SJCRH30 (cell line): ENCODE measurements at places on chromosomes 4 and X. TPM values are rescaled to one million over a fixed set of nuclear protein-coding genes. Genes with fewer than 3 reads are reported as not detected.

DNA sequence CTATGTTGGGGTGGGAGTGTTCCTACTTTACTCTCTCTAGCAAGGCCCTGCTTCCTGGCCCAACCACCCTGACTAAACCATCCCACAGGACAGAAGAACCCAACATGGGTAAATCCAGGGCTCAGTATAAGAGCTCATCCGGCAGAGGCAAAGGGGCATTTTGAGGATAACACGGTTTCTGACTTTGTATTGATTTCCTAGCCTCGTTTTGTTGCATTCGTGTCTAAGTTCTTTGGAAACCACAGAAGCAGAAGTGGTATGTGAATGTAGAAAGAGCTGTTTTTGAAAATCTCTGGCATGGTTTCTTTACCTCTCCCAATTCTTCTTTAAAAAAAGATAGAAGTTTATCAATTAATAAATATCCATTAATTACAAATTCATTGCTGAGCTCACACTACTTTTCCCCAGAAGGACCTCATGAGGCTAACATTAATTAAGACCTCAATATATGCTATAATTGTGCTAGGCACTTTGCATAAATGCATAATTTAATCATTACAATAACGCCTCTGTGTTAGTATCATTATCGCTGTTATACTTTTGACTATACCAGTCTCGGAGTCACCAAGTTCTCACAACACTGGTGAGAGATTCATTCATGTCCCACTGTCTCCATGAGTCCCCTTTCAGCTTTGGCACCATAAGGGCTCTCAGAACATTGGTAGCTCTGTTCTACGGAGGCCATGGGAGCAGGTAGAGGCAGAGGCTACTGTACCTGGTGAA is 5.8 kb upstream of the CLNK start:
- H3K36me3 ChIP-seq = no peaks in the 10 kb centered on the region
- H3K4me1 ChIP-seq = no peaks in the 10 kb centered on the region
- no peak for DNase-seq
- no peak overlapping the region for H3K27ac ChIP-seq
- no peaks in the 10 kb centered on the region for H3K27me3 ChIP-seq

The RBM47 gene
- not detected in 2 replicates for total RNA-seq

DNA sequence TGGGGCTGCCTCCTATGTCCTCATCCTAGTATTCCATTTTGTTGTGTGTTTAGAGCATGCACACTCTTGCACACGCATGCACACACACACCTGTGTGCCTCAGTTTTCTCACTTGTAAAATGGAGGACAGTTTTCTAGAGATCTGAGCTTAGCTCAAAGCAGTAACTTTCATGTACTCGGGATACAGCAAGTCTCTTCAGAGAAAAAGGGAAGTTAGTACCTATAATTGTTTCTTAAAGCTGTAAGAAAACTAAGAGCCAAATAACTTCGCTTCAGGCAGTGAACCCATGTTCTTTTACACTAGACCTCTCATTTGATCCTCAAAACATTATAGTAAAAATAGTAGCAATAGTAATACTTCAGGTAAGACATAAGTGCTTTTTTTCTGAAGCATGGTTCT is 49.6 kb downstream of the KIT start:
- no peaks in the 10 kb centered on the region for H3K36me3 ChIP-seq
- no peak overlapping the region for H3K4me3 ChIP-seq
- H3K27ac ChIP-seq = no peak overlapping the region
- no peak for DNase-seq

The PAPSS1 gene
- 46.5 and 50.0 TPM in 2 replicates for total RNA-seq
